ENCODE measurements at places on chromosomes 2 and 18. TPM values are rescaled to one million over a fixed set of nuclear protein-coding genes. Genes with fewer than 3 reads are reported as not detected.

Gene GALR1
- not detected for total RNA-seq

Gene NTSR2
- not detected for total RNA-seq

Gene BMP10
- total RNA-seq, result not detected

Gene MC4R
- total RNA-seq, result not detected

Gene CYS1
- total RNA-seq, result 0.13 TPM

Gene MEP1B
- total RNA-seq, result not detected

Gene GKN1
- not detected for total RNA-seq

Gene CIAO1
- 112 TPM for total RNA-seq

Gene BCL2
- total RNA-seq, result 2.5 TPM

Gene DLX2
- 0.32 TPM for total RNA-seq

Gene TMEM182
- total RNA-seq, result 4.0 TPM

Gene AKAIN1
- not detected for total RNA-seq

Measured in LHCN-M2 (cell line).